ENCODE measurements at places on chromosomes 16 and 17.
A peak's percentile ranks its signal among the peaks of the same experiment; 100 is the strongest.

- DNase-seq, result no peak
Observed at GRCh38 chr17:54781389-54781788, 119.3 kb upstream of the TOM1L1 start.

- peak; percentile 70 for DNase-seq
Observed at GRCh38 chr17:28717578-28718332, at the start of gene RAB34. TSS of gene RAB34 (minus strand) at chr17:28717868. CDS start at chr17:28717266, 602 bp downstream.

DNA sequence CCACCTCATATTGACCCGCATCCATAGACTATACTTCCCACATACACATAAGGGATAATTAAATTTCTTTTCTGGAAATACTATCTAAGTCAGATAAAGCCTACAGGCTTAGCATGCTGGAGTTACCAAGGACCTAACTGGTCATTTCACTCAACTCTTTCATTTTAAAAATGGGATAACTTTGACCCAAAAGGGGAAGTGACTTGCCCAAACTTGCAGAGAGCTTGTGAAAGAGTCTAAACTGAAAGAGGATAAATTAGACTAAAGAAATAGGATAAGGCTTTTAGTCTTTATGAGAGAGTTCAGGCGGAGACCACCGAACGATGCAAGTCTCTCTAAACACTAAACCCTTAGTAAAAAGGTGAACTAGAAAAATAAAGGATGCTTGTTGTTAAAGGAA lies 3.9 kb upstream of the KRT33A start:
- DNase-seq, result no peak

DNA sequence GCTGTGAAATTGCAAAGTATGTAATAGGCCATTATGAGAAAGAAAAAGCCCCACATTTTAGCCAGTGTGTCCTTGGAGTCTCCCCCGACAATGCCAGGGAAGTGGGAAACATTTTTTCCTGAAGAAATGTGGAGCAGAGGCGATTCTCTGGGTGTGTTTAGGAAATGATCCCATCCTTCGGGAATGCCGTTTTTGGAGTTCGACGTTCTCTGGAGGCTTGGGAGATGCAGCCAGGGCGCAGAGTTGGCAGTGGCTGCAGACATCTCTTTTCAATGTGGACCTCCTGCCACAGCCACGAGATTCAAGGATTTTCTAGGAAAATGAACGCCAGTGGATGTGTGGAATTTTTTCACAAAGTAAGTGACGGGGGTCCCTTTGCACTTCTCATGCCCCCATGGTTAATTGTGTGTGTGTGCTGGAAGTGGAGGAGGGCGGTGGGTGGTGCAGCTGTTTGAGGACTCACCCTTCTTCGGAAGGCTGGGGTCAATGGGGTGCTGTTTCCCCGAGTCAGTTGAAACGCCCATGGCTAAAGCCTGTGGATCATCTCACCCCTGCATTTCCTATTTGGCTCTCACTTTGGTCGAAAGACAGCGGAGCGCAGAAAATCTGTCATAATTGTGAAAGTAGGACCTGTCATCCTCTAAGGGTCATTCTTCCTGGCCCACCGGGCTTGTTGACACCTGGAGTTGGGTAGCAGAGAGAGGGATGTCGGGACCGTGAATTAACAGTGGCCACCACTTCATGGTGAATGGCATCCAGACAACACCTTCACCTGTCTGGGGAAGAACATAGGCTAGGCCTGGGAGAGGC lies 73.2 kb downstream of the CMIP start:
- no peak for DNase-seq

- DNase-seq, result peak; percentile 19
Observed at GRCh38 chr16:66026211-66026610, 340.3 kb upstream of the CDH5 start.

- no peak for DNase-seq
Observed at GRCh38 chr17:62782730-62783270, 25.3 kb downstream of the MARCHF10 start.

GRCh38 chr16:12124742-12125141 lies 148.2 kb downstream of the SNX29 start:
- DNase-seq, result no peak

- no peak for DNase-seq
Observed at GRCh38 chr16:11409398-11409797, 64.1 kb downstream of the RMI2 start.

DNA sequence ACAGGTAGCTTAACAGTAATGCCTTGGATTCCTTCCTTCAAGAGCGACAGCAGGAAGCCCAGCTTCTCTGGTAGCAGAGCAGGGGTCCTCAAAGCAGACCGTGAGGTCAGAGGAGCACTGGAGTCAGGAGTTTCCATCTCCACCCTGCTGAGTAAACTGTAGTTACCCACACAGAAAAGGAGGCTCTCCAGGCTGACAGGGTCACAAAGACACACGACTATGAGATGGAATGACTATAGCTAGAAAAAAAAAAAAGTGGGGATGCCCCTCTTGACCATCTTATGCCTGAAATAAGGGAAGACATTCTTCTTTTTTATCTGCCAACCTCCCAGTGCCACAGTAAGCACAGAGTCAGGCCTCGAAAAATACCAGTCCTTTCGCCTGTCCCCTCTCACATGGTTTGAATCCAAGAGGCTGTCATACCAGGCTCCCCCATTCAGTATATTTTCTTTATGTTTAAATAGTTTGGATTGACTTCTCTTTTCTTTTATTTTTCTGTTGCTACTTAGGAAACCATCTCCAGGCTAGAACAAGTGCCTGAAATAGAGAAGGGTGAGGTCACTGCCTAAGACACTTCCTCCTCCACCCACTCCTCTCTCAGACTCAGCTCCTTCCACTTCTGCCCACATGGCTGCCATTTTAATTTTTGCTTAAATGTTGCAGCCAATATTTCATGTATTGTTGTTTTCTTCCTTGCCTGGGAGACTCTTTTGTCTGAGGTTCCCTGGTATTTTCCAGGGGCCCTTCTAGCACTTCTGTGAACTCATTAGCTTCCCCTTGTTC lies 707.4 kb downstream of the MAF start:
- DNase-seq, result no peak

- DNase-seq, result peak; percentile 13
Observed at GRCh38 chr16:24737391-24737871, 8.0 kb downstream of the TNRC6A start.

- DNase-seq, result no peak
Observed at GRCh38 chr16:58236831-58237230, 38.9 kb upstream of the CSNK2A2 start.

DNA sequence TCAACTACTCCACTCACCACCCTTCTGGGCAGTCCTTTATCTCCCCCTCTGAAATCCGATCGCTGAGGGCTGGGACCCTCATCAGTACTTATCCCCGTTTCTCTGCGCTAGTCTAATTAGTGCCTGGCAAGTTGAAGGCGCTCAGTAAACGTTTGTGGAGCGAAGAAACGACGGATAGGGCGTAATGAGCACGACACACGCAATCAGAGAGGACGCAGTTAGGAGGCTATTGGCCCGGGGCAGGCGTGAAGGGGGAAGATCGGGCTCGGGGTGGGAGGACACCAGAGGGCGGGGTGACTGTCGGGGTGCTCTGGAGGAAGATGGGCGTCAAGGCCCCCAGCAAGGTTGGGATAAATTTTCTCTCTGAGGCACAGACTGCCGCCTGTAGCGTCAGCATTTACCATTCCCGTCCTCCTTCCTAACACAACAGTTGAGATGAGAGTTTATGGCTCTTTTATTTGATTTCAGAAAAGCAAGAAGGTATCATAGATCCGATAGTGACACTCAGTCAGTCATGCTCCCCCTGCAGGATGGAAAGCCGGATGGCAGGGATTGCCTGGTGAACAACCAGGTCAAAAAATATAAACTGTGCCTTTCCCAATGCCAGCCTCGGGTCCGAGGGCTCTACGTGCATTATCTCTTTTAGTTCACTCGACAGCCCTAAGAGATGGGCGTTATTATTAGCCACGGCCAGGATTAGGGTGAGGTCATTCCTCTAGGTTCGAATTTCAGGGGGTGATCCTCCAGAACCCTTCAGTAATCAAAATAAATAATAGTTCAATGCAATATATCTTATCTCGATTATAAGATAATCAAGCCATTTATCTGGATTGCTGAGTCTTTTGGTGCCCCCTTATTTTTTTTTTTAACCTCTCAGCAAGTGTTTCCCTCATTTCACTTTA lies 9.5 kb upstream of the ARL4D start:
- DNase-seq, result peak; percentile 80

DNA sequence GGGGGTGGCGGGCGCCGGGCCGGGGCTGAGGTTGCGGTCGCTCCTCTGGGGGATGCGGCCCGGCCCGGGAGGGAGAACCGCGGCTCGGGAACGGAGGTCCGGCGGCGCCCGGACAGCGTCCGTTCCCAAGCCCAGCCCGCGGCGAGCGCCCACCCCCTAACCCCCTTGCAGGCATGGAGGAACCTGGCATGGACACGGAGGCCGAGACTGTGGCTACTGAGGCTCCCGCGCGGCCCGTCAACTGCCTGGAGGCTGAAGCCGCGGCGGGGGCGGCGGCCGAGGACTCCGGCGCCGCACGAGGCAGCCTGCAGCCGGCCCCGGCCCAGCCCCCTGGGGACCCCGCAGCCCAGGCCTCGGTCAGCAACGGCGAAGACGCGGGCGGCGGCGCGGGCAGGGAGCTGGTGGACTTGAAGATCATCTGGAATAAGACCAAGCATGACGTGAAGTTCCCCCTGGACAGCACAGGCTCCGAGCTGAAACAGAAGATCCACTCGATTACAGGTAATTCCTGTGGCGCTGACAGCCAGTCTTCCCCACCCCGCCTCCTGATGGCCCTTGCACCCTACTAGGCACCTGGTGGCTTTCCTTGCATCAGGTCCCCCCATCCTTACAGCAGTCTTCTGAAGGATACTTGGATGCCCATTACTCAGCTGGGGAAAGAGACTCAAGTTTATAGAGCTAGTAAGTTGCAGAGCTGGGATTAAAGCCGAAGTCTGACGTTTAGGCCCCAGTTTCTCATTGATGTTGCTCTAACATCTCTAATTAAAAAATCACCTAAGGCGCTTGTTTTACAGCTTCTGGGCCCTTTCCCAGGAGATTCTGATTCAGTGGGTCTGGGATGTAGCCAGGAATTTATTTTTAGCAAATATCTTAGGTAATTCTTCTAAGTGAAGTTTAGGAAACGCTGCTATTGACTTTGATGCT lies 514 bp downstream of the UBFD1 start:
- peak; percentile 5 for DNase-seq

GRCh38 chr17:1039511-1040215 lies 42.7 kb downstream of the TIMM22 start:
- DNase-seq, result no peak

DNA sequence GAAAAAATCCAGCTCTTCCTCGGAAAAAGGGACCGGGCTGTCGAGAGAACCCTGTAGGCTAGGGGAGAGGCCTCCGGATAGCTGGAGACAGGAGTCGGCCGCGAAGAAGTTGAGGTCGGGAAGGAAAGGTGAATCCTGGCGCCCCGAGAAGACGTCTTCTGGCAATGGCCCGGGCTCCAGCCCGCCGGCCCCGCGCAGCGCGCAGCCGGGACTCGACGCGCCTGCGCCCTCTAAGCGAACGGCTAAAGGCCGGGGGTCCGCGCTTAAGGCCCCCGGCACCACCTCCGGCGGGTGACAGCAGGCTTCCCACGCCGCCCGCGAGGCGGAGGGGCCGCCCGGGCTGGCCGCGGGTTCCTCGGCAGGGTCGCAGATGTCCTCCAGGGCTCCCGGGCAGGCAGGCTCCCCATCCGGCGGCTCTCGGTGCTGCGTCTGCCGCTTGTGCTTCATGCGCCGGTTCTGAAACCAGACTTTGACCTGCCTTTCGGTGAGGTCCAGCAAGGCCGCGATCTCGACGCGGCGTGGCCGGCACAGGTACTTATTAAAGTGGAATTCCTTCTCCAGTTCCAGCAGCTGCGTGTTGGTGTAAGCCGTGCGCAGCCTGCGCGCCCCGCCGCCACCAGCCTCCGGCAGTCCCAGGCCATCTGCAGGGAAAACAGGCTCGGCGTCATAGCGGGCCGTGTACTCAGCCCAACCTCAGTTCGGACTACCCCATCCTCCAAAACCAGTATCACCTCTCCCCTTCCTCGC lies 1.6 kb downstream of the HOXB2 start:
- DNase-seq, result peak; percentile 4

Data from brain microvascular endothelial cell (primary cell).